Stomach (tissue), 19 donors: ENCODE measurements at places on chromosomes 7 and 10. TPM values are rescaled to one million over a fixed set of nuclear protein-coding genes. Genes with fewer than 3 reads are reported as not detected.
A peak's percentile ranks its signal among the peaks of the same experiment; 100 is the strongest.

The MTERF1 gene
- 17.5 TPM for total RNA-seq

The TMEM225B gene
- total RNA-seq = not detected

The DNAJC30 gene
- 1.2 TPM for total RNA-seq

DNA sequence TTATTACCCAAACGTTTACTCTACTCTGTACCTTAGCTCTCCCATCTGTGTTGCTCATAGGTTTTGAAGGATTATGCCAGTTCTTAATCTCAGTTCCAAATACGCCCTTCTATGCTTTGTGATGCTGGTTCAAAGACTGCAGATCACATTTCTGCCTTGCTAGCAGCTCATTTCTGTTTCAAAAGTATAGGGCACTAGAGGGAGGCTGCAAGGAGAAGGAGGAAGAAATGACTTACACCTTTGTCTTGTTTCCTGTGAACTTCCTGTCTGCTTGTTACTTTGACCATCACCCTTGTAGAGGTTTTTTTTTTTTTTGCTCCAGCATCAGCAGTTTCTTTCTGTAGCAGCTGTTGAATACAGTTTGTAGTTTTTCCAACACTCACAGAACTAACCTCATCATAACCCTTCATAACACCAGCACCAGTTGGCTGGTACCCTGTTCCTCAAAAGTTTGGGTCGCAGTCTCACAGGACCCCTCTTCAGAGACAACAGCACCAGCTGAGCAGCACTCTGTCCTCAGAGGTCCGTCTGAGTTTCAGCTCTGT, 16.5 kb downstream of the SLK start:
- peak; percentile 17 for DNase-seq

DNA sequence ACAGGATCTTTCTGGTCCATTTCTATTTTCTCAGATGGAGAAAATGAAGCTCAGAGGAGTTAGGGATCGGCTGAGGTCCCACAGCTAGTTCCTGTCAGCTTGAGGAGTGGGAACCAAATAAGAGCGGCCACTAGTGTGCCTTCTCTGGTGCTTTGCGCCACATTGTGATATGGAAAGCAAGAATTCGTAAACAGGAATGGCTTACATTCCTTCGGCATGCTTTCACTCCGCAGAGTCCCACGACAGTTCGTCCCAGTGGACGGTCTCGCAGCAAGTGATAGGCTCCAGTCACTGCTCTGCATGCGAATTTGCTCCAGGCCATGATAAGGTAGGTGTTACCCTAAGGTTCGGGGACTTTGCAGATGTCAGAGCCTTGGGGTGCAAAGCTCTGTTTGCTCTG, 41.5 kb upstream of the PTF1A start:
- DNase-seq = no peak

DNA sequence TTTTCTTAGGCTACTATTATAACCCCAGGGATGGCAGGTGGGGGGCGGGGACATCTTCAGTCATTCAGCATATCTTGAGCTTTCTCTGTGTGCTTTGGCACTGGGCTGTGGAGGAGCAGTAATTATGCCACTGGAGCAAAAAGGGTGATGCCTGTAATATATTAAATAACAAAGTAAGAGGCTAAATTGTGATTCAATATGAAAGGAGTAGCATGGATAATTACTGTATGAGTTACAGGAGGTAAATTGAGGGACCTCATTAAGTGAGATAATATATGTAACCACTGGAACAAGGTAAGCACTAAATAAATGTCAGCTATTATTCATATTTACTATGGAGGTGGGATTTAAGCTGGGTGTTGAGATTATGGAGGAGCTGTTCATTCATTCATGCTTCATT, 3.3 kb upstream of the STN1 start:
- no peak for DNase-seq

GRCh38 chr7:44713680-44714335, 34.8 kb upstream of the ZMIZ2 start:
- no peak for DNase-seq

DNA sequence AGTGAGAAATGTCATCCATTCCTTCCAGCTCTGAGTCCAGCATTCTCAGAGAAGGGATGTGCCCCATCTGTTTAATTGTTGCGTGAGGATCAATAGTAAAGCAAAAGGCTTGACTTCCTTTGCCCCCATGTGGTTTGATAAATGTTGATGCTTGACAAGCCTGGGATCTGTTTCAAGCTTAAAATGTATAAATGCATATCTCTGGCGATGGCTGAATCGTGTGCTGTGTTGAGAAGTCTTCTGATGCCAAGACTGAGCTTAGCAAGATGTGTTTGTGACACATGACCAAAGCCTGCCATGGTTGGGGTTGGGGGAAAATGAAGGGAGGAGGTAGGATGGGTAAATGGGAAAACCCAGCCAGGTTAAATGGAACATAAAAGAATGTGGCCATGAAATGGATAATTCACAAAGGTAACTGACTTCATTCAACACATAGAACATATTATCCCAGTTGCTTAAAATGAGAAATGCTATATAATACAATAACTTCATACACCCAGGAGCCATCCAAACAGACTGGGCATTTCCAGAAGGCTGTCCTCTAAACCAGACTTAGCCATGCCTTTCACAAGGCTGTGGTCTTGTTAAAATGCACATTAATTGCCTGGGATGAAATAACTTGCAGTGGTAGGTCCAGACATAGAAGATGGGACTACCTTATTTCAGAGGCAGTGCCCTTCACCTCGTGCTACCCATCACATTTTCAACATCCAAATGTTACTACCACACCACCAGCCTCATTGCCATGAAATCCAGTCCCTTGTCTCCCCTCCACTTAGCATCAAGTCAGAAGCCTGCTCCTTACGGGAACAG, 147.3 kb upstream of the PDE1C start:
- DNase-seq = no peak

GRCh38 chr7:101549734-101550133, 79.4 kb downstream of the MYL10 start:
- DNase-seq = no peak

DNA sequence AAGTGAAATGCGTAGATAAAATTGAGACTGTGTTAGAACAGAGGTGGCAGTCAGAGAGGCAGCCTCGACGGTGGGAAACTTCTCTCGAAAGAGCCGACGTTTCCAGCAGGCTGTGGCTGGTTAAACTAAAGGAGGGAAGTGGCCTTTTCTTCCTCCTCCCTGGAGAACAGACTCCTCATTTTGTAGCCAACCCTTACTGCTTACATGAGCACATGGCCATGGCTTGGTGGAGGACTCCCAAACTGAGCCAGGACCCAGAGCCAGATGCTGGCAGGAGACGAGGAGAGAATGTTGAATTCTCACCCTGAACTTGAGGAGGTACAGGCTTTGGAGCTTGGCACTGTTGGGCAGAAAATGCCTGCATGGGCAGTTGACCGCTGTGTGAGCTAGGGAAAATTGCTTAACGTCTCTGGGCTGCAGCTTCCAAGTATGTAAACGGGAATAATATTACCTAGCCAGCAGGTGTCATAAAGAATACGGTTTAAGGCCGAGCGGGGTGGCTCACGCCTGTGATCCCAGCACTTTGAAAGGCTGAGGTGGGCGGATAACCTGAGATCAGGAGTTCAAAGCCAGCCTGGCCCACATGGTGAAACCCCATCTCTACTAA, 24.5 kb downstream of the MMD2 start:
- no peak for DNase-seq
